Aorta (tissue), 5 donors: ENCODE measurements at places on chromosomes 4 and X. TPM values are rescaled to one million over a fixed set of nuclear protein-coding genes. Genes with fewer than 3 reads are reported as not detected.
A peak's percentile ranks its signal among the peaks of the same experiment; 100 is the strongest.

NPY5R gene
- polyA plus RNA-seq: 15.5 TPM

DNA sequence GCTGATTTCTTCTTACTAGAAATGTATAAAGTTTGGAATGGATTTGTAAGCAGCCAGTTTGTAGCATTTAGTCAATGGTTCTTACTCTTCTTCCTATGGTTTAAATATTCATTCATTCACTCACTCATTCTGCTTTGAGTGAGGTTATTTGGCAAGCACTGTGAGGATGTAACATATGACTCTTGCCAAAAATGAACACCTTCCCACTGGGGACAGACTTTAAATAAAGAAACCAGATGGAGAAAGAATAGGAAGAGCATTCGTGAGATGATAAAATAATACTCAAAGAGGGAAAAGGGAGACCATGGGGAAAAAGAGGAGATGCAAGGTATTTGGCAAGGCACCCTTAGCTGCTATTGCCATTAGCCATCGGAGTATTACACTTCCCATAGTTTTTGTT, 586.1 kb downstream of the ADGRL3 start:
- H3K36me3 ChIP-seq: no peaks in the 10 kb centered on the region
- no peaks in the 10 kb centered on the region for H3K27me3 ChIP-seq
- H3K4me1 ChIP-seq: no peaks in the 10 kb centered on the region
- H3K27ac ChIP-seq: no peak overlapping the region
- H3K4me3 ChIP-seq: no peak overlapping the region

GRCh38 chr4:1556541-1557220, 127.4 kb downstream of the FAM53A start:
- H3K27me3 ChIP-seq: no peaks in the 10 kb centered on the region
- no peak overlapping the region for H3K27ac ChIP-seq
- no peaks in the 10 kb centered on the region for H3K4me1 ChIP-seq
- no peak overlapping the region for H3K4me3 ChIP-seq
- no peak for DNase-seq

- H3K4me1 ChIP-seq: no peaks in the 10 kb centered on the region
- no peaks in the 10 kb centered on the region for H3K36me3 ChIP-seq
- no peak overlapping the region for H3K27ac ChIP-seq
- H3K27me3 ChIP-seq: no peaks in the 10 kb centered on the region
- no peak overlapping the region for H3K4me3 ChIP-seq
Measured at GRCh38 chr4:181962321-181962720, 280.9 kb upstream of the TENM3 start.

DNA sequence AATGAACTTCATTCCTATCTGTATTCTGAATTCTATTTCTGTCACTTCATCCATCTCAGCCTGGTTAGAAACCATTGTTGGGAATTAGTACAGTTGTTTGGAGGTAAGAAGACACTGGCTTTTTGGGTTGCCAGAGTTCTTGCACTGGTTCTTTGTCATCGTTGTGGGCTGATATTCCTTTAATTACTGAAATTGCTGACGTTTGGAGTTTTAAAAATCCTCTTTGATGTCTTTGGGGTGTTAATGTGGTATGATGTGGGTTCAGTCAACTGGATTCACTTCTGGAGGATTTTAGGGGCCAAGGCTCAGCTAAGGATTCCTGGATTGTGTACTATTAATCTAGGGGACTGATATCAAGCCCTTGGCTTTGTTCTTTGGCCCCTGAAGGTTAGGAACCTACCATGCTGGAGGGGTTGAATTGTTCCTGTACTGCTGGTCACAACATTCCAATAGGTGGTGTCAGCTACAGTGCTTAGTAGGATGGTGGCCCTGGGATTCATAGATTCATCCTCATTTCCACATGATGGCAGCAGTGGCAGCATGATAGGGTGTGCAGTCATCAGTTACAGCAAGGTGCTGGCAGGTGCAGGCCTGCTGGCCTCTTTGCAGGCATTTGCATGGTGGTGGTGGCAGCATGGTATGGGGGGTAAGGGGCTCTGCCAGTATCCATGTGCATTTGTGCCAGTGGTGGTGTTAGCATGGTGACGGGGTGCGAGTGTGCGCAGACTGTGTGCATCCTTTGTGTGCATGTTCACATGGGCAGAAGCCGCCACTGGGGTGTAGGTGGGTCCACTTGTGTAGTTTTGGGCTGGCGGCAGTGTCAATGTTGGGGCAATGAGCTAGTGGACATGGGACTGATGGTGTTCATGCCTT, 301.3 kb downstream of the TEX13C start:
- no peaks in the 10 kb centered on the region for H3K36me3 ChIP-seq
- H3K27me3 ChIP-seq: no peaks in the 10 kb centered on the region
- H3K4me3 ChIP-seq: no peak overlapping the region
- no peak overlapping the region for H3K27ac ChIP-seq
- DNase-seq: no peak

SHISA3 gene
- 3.3 TPM for polyA plus RNA-seq

GRCh38 chr4:87718217-87718835, 68.2 kb downstream of the DMP1 start:
- H3K4me1 ChIP-seq: peaks cover 4% of the 10 kb centered on the region
- no peak overlapping the region for H3K27ac ChIP-seq
- no peaks in the 10 kb centered on the region for H3K36me3 ChIP-seq
- DNase-seq: no peak

- no peak for DNase-seq
- H3K27me3 ChIP-seq: no peaks in the 10 kb centered on the region
- H3K4me3 ChIP-seq: no peak overlapping the region
- H3K27ac ChIP-seq: peak overlapping the region; percentile 25
- H3K36me3 ChIP-seq: no peaks in the 10 kb centered on the region
- peaks cover 7% of the 10 kb centered on the region for H3K4me1 ChIP-seq
Measured at GRCh38 chr4:153513596-153513995, 47.4 kb downstream of the TMEM131L start.

- no peak overlapping the region for H3K4me3 ChIP-seq
- no peaks in the 10 kb centered on the region for H3K27me3 ChIP-seq
- H3K27ac ChIP-seq: no peak overlapping the region
- no peaks in the 10 kb centered on the region for H3K4me1 ChIP-seq
- H3K36me3 ChIP-seq: no peaks in the 10 kb centered on the region
Measured at GRCh38 chr4:17797808-17798207, 12.7 kb downstream of the DCAF16 start.

GRCh38 chr4:123651536-123652180, 255.1 kb downstream of the SPRY1 start:
- H3K4me1 ChIP-seq: no peaks in the 10 kb centered on the region
- H3K36me3 ChIP-seq: no peaks in the 10 kb centered on the region
- no peak overlapping the region for H3K4me3 ChIP-seq
- H3K27ac ChIP-seq: peak overlapping the region; percentile 36
- H3K27me3 ChIP-seq: no peaks in the 10 kb centered on the region

DNA sequence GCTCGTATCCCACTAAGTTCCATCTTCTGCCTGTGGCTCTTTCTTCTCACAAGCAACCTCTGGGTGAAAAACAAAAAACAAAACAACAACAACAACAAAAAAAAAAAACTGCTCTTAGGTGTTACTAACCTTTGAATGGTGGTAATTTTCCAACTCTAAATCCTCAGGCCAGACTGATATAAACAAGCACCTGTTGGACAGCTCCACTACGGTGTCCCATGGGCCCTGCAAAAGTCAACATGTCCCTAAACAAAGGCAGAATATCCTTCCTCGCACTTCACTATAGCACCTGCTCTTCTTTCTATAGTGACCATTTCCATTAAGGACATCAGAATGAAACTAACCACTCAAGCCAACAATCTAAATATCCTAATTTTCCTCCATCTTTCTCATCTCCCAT, 54.6 kb upstream of the PARM1 start:
- H3K4me3 ChIP-seq: no peak overlapping the region
- H3K27ac ChIP-seq: no peak overlapping the region
- DNase-seq: no peak
- H3K27me3 ChIP-seq: no peaks in the 10 kb centered on the region

MAMLD1 gene
- 7.5 TPM for polyA plus RNA-seq

NLRP2B gene
- polyA plus RNA-seq: not detected

GRCh38 chrX:45134315-45134731, 66.4 kb downstream of the DIPK2B start:
- no peaks in the 10 kb centered on the region for H3K4me1 ChIP-seq
- no peak overlapping the region for H3K4me3 ChIP-seq
- no peak for DNase-seq
- H3K27ac ChIP-seq: no peak overlapping the region

EXOC1L gene
- not detected for polyA plus RNA-seq

GRCh38 chr4:155667222-155667567, 547 bp downstream of the GUCY1A1 start:
- H3K27ac ChIP-seq: peak overlapping the region; percentile 58
- no peaks in the 10 kb centered on the region for H3K36me3 ChIP-seq
- H3K4me3 ChIP-seq: peak overlapping the region; percentile 46
- DNase-seq: peak; percentile 81
- peaks cover 2% of the 10 kb centered on the region for H3K4me1 ChIP-seq
- no peaks in the 10 kb centered on the region for H3K27me3 ChIP-seq

SPATA18 gene
- polyA plus RNA-seq: 6.4 TPM

TLR8 gene
- 1.6 TPM for polyA plus RNA-seq

DNA sequence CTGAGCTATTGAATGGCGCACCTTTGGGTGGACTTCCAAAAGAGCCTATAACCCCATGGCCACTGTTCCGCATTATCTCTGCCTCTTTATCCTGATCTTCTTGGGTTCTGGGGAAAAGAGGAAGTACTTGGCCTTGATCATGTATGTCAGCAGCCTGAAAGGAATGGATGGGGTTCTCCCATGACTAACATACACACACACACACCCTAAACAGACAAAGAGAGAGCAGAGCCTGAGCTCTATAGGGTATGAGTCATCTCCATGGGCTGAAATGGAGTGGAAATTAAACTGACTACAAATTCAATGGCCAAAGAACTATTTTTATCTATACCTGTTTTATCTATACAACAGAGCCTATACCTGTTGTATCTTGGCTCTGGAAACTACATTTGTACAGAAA, 141.5 kb upstream of the MTMR8 start:
- H3K27ac ChIP-seq: no peak overlapping the region
- H3K27me3 ChIP-seq: no peaks in the 10 kb centered on the region
- H3K36me3 ChIP-seq: no peaks in the 10 kb centered on the region
- no peak for DNase-seq

DNA sequence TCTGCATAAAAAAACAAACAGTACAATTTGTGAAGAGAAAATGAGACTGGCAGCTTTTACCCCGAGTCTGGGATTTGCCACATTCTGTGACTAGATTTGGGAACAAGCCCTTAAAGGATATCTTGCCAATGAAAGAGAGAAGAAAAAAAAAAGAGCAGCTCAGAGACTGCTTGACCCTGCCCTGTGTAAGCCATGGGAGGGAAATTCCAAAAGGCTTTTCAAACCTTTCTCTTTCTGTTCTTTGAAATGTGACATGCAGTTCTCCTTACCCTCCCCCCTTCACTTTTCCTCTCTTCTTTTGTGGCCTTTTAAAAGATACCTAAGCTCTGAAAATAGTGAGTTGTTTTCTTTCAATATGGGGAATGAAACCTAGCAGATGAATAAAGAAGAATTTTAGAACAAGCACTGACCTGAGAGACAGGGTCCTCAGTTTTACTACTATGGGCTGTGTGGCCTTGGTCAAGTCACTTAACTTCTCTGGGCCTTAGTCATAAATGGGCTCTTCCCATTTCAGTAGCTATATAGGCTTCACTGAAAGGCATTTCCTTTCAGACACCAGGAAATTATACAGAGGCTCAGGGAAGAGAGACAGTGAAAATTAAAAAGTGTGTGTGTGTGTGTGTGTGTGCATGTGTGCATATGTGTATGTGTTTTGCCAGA, 5.1 kb downstream of the CCDC160 start:
- no peaks in the 10 kb centered on the region for H3K27me3 ChIP-seq
- H3K4me1 ChIP-seq: no peaks in the 10 kb centered on the region
- H3K4me3 ChIP-seq: no peak overlapping the region

SUPT20HL1 gene
- not detected for polyA plus RNA-seq

GRCh38 chrX:134461437-134461836, 1.5 kb downstream of the HPRT1 start:
- no peak overlapping the region for H3K4me3 ChIP-seq
- H3K27me3 ChIP-seq: no peaks in the 10 kb centered on the region
- no peaks in the 10 kb centered on the region for H3K36me3 ChIP-seq
- no peaks in the 10 kb centered on the region for H3K4me1 ChIP-seq

DNA sequence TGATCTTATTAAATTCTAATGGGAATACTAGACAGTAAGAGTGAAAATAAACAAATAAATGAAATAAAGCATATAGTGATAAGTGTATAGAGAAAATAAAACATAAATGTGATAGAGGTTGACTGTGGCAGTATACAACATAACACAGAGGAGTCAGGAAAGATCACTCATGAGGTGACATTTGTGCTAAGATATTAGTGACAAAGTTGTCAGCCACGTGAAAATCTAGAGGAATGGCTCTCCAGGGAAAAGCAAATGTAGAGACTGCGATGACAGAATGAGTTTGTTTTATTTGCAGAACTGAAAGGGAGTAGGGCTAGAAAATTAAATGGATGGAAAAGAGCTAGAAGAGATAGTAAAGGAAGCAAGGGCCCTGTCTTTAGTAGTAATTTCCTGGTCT, 72.8 kb upstream of the GABRA2 start:
- no peak overlapping the region for H3K27ac ChIP-seq
- no peak overlapping the region for H3K4me3 ChIP-seq

GRCh38 chr4:85391589-85392410, 83.2 kb upstream of the ARHGAP24 start:
- no peaks in the 10 kb centered on the region for H3K36me3 ChIP-seq
- H3K27ac ChIP-seq: no peak overlapping the region
- H3K4me3 ChIP-seq: no peak overlapping the region
- no peaks in the 10 kb centered on the region for H3K4me1 ChIP-seq

DNA sequence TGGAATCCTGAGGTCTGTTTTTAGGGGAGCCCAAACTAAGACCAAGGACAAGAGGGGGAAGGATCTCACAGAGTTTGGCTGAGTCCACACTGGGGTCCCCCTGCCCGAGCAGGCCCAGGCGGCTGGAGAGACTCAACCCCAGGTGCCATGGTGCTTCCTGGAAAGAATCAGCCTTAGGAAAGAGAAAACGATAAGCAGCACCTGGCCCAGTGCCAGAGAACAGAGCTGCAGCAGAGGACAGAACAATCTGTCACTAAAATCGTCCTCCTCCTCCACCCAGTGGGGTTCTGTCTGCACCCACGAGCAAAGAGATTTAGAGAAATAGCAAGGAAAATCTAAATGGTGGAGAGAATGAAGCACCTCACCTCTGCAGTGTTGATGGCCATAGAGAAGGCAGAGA, 470.5 kb downstream of the BCOR start:
- no peaks in the 10 kb centered on the region for H3K36me3 ChIP-seq
- H3K27ac ChIP-seq: no peak overlapping the region
- no peaks in the 10 kb centered on the region for H3K4me1 ChIP-seq
- no peak for DNase-seq

GBA3 gene
- 59.6 TPM for polyA plus RNA-seq
